ENCODE measurements at places on chromosomes 1 and 21. TPM values are rescaled to one million over a fixed set of nuclear protein-coding genes. Genes with fewer than 3 reads are reported as not detected.

Gene TGFB2
- total RNA-seq, result 5.1 TPM

Gene RGS18
- 1.2 TPM for total RNA-seq

- DNase-seq, result no peak
Observed at GRCh38 chr1:24351918-24352627, 32.9 kb downstream of the GRHL3 start.

DNA sequence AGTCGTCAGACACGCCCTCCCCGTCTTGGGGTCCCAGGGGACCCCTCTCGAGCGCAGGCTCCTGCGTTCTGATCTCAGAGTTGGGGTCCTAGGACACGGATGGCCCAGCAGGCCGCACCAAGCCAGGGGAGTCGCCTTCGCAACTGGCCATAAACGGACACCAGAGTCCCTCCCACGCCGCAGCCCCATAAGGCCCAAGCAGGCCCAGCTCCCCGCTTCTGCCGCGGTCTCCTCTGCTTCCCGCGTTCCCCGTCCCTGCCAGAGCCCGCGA lies 633 bp downstream of the DMRTA2 start:
- no peak for DNase-seq

GRCh38 chr1:166859597-166859996 lies 16.5 kb downstream of the TADA1 start:
- DNase-seq, result no peak

DNA sequence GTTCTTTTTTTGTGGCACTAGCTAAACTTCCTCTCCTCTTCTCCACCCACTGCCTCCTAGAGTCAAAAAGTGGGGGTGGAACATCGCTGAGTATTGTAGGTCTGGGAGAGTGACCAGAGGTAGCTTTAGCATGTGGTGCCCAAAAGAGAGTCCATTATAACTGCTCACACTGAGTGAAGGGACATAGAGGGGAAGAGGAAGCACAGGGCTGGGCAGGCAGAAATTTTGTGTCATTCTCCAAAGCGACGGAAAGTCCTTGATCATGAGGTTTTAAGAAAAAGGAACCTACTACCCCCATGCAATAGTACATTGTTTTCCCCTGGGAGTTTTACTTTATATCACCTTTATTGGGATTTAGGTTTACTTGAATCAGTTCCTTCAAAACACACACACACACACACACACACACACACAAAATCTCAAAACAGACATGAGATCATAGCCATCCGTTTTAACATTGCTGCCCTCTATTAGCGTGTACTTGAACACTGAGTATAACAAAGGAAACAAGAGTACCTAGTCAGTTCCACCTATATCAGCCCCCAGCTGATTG lies 4.1 kb downstream of the CD84 start:
- no peak for DNase-seq
